ENCODE measurements at places on chromosomes 11 and 22.

DNA sequence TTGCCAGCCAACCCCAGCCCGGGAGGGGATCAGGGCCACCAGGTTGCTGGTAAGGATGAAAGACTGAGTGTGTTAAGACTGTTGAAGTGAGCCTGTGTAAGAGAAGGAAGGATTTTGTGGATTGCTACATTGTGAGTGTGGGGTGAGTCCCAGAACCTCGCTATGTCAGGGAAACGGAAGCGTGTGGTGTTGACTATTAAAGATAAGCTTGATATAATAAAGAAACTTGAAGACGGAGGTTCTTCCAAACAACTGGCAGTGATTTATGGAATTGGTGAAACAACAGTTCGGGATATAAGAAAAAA is 627 bp downstream of the JRKL start:
- no peak for DNase-seq

DNA sequence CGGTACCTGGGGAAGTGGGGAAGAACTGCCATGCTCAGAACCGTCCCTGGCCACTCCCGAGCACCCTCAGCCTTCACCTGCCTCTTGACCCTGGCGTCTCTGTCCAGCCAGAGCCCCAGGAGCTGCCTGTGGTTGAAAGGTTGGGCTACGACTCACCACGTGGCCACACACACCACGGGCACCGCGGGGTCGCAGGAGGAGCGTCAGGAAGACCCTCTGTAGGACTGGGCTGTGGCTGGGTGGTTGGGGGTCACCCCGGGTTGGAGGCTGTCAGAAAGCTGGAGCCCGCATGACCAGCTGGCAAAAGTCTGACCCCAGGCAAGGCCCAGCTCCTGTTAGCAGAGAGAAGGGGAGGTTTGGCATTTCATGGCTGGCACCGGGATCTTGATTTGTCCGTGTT is 11.5 kb downstream of the KRTAP5-5 start:
- no peak for DNase-seq

DNA sequence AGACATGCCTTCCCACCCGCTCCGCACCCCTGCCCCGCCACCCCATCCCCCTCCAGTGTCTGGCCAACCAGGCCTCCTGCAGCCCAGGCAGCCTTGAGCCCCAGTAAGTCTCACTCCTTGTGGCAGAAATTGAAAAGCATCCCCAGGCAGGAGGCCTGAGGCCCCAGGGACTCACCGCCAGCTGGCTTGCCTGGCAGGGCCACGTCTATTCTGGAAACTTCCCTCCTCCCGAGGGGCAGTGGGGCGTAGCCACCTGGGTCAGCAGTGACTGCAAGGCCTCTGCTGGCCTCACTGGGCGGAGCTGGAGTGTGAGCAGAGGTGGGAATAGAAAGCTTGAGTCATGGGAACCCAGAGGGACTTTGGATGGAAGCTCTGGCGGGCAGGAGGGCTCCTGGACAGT is 26.3 kb downstream of the ANO1 start:
- peak; percentile 30 for DNase-seq

GRCh38 chr11:29405305-29405704 is 611.5 kb downstream of the KCNA4 start:
- no peak for DNase-seq

DNA sequence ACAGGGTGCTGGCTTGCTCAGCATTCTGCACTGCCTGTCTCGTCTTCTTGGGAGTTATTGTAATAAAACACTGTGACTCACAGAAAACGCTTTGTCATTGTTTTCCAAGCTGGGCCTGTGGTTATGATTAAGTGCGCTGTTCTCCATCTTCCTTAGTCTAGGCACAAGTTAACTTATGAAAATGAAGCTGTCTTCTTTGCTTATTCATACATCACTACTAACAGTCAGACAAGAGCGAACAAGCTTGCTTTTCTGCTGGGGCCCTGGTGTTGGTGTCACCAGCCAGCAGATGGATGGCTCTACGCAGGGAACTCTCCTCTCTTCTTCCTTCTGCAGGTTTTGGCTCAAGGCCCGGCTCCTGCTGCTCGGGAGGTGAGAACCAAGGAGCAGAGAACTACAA is 380.1 kb upstream of the SYN3 start:
- DNase-seq: no peak

GRCh38 chr11:63478896-63479295 is 12.1 kb downstream of the PLAAT5 start:
- DNase-seq: peak; percentile 87

DNA sequence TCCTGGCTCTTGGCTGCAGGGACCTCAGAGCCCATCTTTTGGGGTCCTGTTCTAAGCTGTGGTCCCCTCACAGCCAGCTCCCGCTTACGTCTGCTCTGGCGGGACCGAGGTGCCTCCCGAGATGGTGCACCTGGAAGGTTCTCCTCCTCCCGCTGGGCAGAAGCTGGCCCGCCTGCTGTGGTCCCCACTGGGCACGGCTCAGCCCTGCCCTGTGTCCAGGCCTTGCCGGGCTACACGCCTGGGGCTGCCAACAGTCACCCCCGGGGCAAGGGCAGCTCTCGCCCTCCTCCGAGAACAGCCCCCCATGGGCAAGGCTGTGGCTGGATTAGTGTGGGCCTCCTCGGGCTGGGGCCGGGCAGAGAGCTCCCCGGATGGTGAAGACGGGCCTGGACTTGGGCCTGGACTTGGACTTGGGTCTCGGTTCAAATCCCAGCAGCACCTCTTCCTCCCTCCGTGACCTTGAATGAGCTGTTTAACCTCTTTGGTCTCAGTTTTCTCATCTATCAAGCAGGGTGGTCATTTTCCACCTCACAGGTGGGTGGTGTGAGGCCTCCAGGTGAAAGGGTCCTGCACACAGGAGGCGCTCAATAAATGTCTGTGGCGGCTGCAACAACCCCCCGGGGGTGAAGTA is 998 bp downstream of the BAIAP2L2 start:
- peak; percentile 93 for DNase-seq

DNA sequence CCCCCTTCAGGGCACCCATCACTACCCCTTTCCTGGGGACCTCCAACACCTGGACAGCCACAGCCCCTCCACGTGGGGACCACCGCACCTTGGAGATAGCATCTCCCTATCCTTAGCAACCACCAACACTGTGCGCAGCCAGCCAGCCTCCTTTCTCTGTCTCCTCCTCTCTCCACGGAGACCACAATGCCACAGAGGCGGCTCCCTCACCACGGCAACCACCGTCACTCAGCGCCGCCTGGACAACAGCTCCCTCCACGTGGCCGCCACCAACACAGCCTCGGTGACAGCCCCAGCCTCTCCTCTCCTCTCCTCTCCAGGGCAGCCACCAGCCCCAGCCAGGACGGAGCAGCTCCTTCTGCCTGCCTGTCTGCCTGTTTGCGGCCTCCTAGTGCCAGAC is 10.5 kb downstream of the ELFN2 start:
- no peak for DNase-seq

GRCh38 chr11:106415510-106415909 is 338.0 kb downstream of the AASDHPPT start:
- DNase-seq: no peak

GRCh38 chr11:6406370-6406769 is 12.5 kb downstream of the APBB1 start:
- no peak for DNase-seq

DNA sequence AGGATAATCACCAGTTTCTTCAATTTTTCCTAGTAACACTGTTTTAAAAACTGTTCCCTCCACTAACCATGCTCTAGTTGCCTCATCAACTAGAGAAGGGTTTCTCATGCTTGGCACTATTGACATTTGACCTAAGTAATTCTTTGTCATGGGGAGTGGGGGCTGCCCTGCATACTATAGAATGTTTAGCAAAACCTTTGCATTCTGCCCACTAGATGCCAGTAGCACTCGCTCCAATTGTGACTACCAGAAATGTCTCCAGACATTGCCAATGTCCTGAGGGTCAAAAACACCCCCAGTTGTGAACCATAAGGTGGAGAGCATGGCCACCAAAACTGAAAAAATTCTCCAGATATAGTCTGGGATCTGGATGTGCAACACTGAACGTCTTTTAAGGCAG is 27.6 kb upstream of the BMAL1 start:
- DNase-seq: no peak

DNA sequence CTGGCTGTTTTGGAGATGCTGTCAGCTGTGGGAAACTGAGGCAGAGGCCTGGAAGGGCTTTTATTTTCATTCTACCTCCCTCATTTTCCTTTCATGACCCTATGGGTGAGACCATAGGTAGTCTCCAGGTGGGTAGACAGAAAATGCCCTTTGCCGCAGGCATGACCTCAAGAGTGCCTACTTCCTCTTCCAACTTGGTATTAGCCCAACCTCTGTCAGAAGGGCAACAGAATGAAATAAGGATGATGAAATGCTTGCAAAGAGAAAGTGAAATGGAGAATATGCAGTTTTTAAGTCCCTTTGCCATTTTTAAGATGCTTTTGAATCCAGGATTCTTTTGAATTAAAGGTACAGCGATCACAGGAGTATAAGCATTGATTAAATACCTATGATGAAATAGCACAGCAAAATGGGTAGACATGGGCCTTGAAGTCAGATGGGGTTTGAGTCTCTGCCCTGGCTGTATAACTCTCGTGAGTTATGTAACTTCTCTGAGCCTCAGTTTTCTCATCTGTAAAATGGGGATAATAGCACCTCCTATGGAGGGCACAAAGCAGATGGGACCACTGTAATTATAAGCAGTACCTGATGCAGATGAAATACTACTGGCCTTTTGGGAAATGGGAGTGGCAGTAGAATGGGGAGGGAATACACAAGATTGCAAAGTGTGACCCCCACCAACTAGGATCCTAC is 3.7 kb downstream of the ASPHD2 start:
- no peak for DNase-seq

DNA sequence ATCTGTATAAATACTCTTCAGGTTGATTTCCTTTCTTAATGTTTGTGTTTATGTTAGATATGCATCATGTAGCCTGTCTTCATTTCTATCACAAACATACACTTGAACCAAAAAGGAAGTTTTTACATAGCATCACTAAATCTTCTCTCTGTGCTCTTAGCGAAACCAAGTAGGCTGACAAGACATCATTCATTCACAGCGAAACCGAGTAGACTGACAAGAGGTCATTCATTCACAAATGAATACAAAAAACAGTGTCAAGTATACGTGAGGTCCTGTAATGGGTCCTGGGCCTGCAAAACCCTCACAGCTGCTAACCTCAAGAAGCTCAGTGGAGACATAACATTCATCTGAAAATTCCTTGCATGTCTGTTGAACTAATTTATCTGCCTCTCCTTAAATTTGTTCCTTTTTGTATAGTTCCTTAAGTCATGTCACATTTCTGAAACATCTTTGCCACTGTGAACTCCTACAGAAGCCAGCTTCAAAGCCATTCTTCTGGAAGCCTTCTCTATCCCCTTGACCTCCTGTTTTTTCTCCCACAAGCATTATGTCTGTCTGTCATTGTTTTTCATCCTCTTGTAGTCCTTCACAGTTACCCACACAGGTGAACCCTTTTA is 9.8 kb upstream of the HBE1 start:
- no peak for DNase-seq

- DNase-seq: no peak
Observed at GRCh38 chr22:44328762-44329161, 16.0 kb upstream of the SHISAL1 start.

GRCh38 chr11:102610200-102610599 is 14.9 kb downstream of the MMP20 start:
- no peak for DNase-seq

DNA sequence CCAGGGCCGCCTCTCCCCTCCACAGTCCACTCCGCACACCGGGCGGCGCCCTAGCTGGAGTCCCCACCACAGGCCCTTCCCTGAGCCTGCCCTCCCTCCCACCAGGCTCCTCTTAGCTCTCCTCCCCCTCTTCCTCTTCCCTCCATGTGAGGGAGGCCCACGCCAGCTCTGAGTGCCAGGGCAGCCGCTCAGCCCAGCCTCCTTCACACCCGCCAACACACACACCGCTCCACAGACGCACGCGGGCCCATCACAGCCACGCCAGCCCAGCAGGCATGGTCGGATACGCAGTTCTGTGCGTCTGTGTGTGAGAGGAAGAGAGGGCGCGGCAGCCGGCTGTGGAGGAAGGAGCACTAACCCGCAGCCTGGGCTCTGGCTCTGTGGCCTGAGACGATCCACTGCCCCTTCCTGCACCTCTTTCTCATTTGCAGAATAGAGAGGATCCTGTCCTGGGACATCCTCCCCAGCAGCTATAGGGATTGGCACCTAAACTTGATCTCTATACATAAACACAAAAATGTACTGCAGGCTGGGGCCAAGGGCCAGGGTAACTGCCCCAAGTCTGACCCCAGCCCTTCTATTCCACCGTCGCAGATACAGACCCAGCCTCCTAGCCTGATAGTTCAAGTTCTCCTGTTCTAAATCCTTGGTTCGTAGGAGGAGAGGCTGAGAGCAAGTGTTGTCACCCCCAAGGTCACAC is 3.5 kb downstream of the CHRM4 start:
- DNase-seq: peak; percentile 38

DNA sequence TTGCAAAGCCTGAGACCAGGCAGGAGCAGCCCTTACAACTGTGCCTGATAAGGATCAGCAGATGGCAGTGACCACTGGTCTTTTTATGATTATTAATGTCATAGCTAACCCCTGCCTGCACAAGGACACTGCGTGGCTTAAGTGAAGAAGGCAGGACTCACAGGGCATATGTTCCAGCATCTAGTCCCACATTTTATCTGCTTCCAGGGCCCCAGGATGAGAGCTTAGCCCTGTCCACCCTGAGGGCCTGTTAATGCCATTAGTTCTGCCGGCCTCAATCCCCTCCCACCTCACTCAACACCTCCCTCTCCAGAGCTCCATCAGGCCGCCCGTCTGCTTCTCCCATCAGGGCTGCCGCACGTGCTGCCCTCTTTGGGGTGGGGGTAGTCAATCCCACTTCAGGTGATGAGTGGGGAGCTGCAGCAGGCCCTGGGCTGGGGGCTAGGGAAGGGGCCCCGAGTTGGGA is 33.1 kb upstream of the TSPAN18 start:
- DNase-seq: no peak

- no peak for DNase-seq
Observed at GRCh38 chr22:32999039-32999815, 59.0 kb downstream of the SYN3 start.

GRCh38 chr11:28268925-28269324 is 160.7 kb downstream of the METTL15 start:
- DNase-seq: peak; percentile 69

DNA sequence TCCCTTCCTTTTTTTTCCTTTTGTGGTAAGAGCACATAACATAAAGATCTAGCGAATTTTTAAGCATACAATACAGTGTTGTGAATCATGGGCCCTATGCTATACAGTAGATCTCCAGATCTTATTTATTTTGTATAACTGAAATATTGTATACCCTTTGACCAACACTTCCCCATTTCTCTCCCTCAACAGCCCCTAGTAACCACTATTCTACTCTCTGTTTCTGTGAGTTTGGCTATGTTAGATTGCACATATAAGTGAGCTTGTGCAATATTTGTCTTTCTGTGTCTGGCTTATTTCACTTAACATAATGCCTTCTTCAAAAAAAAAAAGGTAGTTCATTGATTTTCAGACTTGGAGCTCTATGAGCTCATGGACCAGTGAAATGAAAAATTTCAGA is 180.5 kb downstream of the C11orf91 start:
- no peak for DNase-seq

GRCh38 chr11:68298659-68299516 is 13.5 kb upstream of the LRP5 start:
- DNase-seq: no peak

DNA sequence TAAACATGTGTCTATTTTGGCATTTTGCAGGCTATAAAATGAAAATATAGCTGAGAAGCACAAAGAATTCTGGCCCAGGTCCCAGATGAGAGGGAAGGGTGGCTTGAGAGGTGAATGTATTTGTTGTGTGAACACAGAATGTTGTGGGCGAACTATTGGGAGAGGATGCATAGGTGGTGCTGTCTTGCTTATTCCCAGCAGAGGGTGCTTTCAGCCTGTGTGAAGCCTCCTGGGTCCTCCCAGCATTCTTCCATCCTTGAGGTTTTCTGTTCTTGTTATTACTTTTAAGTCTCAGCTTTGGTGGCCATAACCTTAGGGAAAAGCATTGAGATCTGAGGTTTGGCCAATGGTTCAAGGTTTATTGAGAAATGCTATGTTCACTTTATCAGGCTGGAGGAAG is 108.7 kb upstream of the SNX19 start:
- DNase-seq: peak; percentile 26

All from eye (tissue), 1 donor.